ENCODE measurements at places on chromosomes 12 and 14.

- no peak for DNase-seq
Observed at GRCh38 chr12:88225776-88226175, 83.7 kb downstream of the TMTC3 start.

GRCh38 chr14:99036611-99037293 is 235.2 kb downstream of the BCL11B start:
- DNase-seq = no peak

DNA sequence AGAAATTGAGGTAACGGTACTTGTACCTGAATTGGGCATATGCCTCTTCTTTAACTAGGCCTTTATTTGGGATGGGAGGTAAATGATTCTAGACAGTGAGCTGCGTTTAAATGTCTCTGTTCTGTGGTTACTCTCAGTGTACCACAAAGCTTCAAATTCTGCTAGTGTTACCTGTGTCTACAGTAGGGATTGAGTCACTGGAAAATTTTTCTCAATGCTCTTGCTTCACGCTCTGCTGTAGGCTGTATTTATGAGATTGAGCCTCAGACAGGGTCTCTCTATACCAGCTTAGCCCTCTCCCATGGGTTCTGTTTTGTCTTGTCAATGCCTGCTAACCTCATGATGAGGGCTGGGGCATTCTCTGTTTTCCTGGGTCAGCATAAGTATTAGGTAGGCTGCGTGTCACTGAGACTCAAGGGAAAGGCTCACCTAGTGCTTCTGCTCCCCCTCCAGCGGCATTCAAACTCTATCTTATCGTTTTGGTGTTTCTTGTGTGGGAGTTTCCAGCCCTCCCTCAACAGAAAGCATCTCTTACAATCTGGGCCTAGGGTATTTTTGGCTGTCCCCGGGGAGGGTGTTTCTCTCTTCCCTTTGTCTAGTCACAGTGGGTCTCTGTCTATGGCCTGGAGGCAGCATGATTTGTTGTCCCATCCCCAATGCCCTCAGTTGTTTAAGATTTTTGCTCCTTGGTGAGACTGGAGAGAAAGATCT is 285.8 kb downstream of the ADGRD1 start:
- DNase-seq = no peak

DNA sequence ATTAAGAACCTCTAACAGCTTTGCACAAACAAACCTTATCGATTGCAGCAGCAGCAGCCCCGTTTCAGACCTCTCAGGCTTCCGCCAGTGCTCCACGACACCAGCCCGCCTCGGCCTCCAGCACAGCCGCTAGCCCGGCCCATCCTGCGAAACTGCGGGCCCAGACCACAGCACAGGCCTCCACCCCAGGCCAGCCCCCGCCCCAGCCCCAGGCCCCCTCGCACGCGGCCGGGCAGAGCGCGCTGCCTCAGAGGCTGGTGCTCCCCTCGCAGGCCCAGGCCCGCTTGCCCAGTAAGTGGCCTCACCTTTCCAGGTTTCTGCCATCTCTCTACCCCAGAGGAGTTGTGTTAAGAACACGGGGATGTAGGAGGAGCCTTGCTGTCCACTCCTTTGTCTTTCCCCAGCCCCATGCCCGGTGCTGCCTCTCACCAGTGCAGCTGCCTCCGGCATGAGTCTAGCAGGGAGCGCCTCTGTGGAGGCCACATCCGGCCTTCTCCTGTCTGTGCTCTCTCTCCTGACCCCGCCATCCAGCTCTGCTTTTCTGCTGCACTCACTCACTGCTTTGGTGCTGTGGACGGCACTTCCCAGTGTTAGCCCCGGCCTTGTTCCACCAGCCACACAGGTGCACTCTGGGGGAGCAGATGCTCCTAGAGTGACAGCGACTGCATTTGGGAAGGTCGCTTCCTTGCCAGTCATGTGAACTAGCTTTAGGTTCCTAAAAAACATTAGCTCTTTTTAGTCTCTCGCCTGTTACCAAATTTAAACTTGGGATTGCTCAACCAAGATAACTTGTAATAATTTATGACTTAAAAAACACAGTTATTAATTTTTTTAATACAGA is 71.5 kb downstream of the EP400 start:
- no peak for DNase-seq

DNA sequence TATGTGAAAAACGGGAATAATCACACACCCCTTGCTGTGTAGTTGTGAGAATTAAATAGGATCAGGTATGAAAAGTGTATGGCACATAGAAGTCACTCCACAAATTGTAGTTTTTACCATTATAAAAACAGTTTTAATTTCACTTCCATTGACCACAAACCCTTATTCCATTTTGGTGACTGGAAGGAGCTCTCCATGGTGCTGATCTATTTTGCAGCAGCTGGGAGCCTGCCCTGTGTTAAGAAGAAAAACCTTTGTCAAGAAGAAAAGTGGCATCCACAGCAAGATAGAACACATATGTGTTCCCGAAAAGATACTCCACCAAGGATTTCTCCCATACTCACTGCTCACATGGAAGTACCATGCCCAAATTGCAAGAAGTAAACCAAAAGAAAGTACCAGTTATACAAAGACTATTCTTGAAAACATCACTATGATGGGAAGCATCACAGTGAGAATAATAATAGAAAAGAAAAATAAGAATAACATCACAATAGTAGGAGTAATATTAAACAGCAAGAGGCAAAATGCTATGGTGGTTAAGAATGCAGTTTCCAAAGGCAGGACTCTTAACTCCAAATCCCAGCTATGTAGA is 58.7 kb downstream of the TUNAR start:
- no peak for DNase-seq

Data from activated naive CD8-positive, alpha-beta T cell treated with anti-CD3 and anti-CD28 coated beads, Interleukin-2, amount 50 U/mL, for 24 hours (primary cell).